ENCODE measurements at places on chromosomes 2 and 18.

DNA sequence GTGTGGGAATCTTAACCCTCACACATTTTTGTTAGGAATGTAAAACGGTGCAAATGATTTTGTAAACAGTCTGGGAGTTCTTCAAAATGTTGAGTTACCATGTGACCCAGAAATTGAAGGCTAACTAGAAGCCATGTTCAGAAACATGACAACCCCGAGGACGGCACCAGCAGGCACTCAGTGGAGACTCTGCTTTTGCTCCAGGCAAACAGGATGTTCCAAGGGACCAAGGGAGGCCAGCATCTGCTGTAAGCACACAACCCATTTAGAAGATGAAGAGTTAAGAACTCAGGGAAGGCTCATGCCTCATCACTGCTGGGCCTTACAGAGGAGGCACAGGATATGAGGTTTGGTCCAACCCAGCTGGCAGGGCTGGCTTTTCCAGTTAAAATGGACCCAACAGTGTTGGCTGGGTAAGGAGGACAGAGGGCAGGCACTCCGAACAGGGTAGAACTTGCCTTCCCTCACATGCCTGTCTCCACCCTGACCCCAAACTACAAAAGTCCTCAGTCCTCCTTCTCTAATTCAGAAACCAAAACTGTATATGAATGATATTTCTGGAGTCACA, 23.6 kb downstream of the PARD6G start:
- ATAC-seq, result no peak

- ATAC-seq, result no peak
Measured at GRCh38 chr18:7924616-7925015, 357.5 kb downstream of the PTPRM start.

DNA sequence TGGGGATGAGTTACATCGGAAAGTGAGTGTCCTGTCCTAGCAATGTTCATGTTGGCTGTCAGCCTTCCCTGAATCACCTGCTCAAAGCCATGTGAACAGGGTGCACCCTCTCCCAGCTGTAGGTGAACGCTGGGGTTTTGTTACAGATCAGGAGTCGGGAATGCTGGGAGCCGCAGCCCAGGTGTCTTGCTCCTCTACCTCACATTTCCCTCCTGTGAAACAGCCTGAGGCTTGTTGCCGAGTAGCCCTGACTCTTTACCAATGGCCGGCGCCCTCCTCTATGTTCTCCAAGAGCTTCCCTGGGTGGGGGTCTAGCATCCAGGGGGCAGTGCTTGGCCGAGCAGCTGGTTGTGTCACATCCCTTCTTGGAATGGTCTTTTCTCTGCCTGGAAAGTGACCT, 164.7 kb downstream of the SH3RF3 start:
- no peak for ATAC-seq

DNA sequence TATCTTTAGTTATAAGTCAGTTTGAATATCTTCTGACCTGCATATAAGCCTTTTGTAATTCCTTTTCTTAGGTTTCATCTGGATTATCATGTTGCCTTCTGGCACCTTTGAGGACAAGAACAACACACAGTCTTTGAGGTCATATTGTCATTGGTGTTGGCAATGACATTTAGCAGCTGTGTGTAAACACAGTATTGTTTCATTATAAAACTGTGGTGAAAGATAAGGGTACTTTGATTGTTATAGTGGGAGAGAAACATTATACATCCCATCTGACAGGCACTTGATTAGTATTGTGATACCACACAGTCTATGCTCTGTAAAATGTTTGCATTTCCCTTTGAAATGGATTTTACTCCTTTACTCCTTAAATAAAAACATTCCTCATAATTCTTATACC, 313.5 kb downstream of the RPRM start:
- ATAC-seq, result no peak

- ATAC-seq, result no peak
Measured at GRCh38 chr2:149075105-149075504, 36.6 kb downstream of the LYPD6B start.

DNA sequence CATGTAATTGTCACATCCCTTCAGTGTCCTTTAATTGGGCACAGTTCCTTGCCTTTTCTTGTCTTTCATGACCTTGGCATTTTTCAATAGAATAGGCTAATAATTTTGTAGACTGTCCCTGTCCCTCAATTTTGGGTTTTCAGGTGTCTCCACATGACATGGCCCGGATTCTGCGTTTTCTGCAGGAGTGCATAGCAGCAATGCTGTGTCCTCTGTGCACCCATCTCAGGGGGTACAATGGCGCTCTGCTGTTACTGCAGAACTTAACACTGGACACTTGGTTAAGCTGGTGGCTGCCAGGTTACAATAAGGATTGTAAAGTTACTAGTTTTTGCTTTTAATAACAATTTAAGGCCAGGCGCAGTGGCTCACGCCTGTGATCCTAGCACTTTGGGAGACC, 51.3 kb downstream of the INPP5D start:
- ATAC-seq, result no peak

DNA sequence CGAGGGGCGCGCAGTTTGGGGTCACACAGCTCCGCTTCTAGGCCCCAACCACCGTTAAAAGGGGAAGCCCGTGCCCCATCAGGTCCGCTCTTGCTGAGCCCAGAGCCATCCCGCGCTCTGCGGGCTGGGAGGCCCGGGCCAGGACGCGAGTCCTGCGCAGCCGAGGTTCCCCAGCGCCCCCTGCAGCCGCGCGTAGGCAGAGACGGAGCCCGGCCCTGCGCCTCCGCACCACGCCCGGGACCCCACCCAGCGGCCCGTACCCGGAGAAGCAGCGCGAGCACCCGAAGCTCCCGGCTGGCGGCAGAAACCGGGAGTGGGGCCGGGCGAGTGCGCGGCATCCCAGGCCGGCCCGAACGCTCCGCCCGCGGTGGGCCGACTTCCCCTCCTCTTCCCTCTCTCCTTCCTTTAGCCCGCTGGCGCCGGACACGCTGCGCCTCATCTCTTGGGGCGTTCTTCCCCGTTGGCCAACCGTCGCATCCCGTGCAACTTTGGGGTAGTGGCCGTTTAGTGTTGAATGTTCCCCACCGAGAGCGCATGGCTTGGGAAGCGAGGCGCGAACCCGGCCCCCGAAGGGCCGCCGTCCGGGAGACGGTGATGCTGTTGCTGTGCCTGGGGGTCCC, at the start of gene ITGA4:
ITGA4 (plus strand) TSS at position 266 of the 620 bp plus-strand sequence; CDS start at position 535, 269 bp downstream.
- ATAC-seq, result peak; percentile 98

GRCh38 chr18:50734342-50734741, 85.5 kb downstream of the MRO start:
- ATAC-seq, result no peak

GRCh38 chr2:61759718-61760117, 94.1 kb downstream of the FAM161A start:
- ATAC-seq, result no peak

GRCh38 chr2:10447300-10447894, 730 bp downstream of the ODC1 start:
- ATAC-seq, result peak; percentile 53

DNA sequence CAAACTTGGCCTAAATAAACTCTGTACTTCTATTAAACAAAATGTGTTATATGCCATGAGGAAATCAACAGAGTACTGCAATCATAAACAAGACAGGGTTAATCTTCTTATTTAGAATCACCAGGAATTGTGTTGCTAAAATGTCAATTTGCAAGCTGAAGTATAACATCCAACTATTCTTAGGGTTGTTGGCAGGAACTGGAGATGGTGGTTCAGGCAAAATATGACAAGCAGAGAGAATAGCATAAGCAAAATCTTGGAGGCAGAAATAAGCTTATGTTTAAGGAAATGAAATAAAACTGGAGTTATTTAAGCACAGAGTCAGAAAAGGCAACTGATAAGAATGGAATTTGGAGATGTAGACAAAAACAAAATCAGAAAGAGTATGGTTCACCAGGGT, 463.8 kb upstream of the SLC8A1 start:
- no peak for ATAC-seq

- no peak for ATAC-seq
Measured at GRCh38 chr2:227462972-227463931, 8.7 kb upstream of the AGFG1 start.

GRCh38 chr2:84797271-84797670, 83.6 kb downstream of the TRABD2A start:
- no peak for ATAC-seq

DNA sequence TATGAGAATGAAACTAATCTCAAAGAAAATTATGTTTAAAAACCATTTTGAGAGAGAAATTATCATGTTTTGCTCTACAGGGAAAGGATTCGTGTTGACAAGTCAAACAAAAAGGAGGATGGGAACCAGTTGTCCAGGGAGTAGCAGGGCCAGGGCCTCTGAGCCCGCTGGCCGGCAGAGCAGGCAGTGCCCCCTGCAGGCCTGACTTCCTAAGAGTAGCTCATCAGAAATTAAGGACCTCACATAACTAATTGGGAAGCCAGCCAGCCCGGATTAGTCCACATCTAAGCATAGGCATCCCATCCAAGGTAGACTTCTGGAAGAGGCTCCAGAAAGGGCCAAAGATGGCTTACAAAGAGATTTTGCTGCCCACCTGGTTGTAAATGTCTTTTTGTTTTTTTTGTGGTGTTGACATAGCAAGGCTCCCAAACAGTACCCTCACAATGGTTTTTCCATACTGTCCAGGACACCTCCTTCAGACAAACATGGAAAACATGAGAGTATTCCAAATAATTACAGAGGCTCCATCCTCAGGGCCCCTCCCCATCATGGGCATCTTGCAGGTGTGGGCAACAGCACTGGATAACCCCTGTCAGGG, 241.2 kb upstream of the TANK start:
- ATAC-seq, result peak; percentile 29

- ATAC-seq, result peak; percentile 96
Measured at GRCh38 chr2:140454717-140455116, 1674.5 kb upstream of the NXPH2 start.

DNA sequence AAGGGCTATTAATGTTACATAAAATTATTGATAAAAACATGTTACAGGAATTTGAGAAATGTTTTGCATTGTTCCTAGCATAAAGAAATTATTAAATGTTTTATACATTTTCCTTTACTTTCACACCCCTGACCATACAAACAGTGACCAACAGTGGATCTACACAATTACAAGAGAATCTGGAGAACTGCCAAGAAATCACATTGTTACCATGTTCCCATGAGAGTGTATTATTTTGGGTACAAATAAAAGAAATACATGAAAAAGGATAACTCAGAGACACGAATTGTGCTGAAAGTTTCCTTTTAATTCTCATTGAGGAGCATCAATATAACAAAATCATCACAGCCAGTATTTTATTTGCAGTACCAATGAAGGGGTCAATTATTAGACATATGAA, 150.1 kb downstream of the WDPCP start:
- no peak for ATAC-seq

DNA sequence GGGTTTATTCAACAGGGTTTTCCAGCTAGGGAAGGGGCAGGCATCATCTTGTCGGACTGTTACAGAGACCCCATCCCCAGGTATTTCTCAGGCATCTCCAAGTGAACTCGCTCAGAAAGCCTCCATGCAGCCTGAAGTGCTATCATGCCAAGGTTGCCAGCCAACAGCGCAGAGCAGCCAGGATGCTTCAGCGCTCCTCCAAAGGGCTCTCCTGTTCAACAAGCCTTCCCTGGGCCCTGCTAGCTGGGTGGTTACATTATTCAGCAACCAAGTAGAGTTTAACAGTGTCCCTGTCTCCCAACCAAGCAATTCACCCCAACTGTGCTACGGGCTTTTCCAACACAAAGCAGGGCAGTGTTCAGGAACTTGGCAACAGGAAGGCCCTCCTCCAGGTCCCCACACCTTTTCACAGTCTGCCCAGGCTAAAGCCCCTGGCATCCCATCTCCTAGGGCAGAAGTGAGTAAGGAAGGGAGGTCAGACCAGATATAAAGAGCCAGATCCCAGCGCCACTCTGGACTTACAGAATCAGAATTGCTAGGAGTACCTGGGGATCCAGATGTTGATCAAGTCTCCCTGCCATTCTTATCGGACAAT, 52.9 kb downstream of the ZBTB7C start:
- ATAC-seq, result no peak

- no peak for ATAC-seq
Measured at GRCh38 chr2:58913082-58913726, 672.1 kb upstream of the FANCL start.

DNA sequence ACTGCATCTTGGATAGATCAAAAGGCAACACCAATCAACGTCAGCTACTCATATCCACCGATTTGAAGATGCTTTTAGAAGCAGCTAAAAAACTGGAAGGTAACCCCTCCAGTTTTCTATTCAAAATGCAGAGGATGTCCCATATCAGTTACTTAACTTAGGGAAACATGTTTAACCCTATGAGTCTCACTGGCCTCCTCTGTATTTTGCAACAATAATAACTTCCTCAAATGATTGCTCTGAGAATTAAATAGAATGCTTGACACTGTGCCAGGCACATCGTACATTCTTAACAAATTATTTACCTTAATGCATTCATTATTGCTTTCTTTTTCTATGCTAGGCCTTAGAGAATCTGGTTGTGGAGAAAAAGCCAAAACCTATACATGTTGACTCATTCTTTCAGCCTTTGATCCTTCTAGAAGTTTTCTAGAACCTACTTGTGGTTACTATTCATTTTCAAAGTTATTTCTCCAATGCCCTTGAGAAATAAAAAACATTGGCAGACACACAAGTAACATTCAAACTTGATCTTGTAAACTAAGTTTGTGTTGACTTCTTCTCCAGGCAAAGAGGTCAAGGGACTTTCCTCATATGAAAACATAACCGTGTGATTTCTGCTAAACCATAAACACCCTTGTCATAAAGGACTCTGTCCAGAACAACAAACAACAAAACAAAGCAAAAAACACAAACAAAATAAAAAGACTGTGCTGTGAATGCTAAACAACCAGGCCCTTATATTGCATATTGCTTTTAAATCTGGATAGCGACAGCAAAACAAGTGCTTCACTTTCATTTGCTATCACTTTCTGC, 4.6 kb downstream of the DOCK10 start:
- ATAC-seq, result no peak

DNA sequence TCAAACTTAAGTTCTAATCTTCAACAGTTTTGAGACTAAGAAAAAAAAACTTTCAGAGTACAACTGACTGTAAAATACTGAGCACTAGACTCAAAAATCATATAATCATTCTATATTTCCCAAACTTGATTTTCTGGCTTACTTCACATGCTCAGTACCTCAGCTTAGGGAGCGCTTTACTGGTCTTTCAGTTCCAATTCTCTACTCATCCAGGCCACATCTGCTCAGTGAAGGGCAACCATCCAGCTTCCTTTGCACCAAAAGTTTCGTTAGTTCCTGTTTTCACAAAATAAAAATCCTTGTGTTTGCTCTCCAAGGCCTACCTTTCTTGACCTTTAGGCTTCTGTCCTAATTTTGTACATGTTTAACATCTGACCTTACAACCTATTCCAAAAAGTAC, 287.6 kb upstream of the LRRTM1 start:
- no peak for ATAC-seq

- peak; percentile 74 for ATAC-seq
Measured at GRCh38 chr2:74583504-74583903, 29.0 kb downstream of the DOK1 start.

All from SK-N-SH treated with all-trans-retinoic acid at 6 μM for 48 hours (cell line).